Activated T-helper 1 cell treated with Interleukin-2 at 50 U/mL for 16 hours (primary cell): ENCODE measurements at places on chromosomes 1 and 21.

DNA sequence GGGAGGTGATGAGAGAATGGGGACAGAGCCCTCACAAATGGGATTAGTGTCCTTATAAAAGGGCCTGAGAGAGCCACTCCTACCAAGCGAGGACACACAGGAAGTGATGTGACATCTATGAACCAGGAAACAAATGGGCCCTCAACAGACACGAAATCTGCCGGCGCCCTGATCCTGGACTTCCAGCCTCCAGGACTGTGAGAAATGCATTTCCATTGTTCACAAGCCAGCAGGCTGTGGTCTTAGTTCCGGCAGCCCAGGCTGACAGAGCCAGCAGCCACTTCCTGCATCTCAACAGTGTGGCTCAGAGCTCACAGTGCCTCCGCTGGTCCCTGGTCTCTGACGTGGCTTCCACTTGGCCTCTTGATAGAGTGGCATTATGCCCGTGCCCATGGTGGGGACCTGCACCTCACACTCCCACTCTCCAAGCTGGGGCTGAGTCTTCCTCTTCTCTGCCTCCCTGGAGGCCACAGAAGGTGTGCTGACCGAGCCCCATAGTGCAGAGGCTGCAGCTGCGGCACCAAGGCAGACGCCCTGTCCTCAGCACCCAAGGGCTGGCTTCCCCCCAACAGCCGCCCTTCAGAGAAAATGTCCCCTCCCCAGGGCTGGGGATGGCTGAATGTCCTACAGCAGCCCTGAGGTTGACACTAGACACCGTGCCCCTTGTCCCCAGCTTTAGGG, 44.9 kb downstream of the ACOT7 start:
- peak; percentile 46 for DNase-seq

DNA sequence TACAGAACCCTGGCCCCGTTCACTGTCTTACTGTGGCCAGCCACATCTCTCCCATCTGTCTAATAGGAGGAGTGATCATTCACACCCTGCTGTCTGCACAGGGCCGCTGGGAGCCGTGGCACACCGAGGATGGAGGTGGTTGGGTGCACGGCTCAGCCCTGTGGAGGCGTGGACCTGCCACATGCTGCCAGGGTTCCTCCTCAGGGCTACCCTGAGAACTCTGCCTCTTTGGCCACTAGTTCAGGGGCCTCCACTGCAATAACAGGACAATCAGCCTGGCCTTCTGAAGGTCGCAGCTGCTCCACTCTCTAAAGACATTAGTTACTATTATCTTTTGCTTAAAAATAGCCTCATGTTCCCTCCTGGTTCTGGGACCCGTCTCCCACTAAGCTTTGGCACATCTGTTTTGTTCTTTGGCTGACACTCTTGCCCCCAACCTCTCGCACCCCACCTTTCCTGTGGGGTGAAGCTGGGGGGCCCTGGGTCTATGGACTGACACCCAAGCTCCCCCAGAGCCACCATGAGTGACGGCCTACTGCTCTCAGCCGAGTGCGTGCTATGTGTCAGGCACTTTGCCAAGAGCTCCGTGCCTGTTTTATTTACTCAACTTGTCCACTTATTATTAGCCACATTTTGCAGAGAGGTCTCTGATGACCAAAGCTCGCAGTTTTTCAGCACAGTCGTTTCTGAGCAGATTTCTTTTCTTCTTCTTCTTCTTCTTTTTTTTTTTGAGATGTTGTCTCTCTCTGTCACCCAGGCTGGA, 66.3 kb downstream of the ARHGEF10L start:
- no peak for DNase-seq

GRCh38 chr1:20107351-20107750, 12.0 kb downstream of the PLA2G2D start:
- no peak for DNase-seq

- DNase-seq = no peak
Measured at GRCh38 chr1:58248791-58249190, 297.7 kb downstream of the OMA1 start.

GRCh38 chr1:175127565-175127964, 59.9 kb downstream of the TNN start:
- DNase-seq = no peak

- DNase-seq = no peak
Measured at GRCh38 chr1:235073968-235074522, 54.6 kb downstream of the TOMM20 start.

DNA sequence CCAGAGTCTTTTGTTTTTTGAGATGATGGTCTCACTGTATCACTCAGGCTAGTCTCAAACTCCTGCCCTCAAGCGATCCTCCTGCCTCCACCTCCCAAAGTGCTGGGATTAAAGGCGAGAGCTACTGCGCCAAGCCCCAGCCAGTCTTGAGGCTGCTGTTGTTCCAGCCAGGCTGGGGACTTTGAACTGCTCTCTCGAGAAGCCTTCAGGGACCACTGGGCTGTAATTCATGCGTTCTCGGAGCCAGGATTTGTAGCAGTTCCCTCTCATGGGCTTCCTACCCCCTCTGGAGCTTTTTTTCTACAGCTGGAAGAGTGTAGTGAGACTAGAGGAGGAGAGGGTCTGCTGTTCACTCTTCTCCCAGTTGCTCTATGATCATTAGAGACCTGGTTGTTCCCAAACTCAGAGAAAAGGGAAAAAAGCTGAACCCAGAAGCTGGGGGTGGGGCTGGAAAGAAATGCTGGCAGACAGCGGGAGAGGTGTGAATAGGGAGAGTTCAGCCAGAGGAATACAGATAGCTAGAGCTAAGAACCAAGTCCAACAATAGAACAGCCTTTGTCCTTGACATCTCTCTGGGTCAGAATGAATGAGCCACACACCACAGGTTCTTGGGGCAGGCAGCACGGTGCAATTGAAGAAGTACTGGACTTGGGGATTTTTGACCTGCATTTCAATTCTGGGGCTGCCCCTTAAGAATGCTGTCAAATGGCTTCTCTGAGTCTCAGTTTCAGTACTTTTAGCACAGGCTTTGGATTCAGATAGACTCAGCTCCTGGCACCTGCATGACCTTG, 13.2 kb upstream of the SLC41A1 start:
- DNase-seq = no peak

DNA sequence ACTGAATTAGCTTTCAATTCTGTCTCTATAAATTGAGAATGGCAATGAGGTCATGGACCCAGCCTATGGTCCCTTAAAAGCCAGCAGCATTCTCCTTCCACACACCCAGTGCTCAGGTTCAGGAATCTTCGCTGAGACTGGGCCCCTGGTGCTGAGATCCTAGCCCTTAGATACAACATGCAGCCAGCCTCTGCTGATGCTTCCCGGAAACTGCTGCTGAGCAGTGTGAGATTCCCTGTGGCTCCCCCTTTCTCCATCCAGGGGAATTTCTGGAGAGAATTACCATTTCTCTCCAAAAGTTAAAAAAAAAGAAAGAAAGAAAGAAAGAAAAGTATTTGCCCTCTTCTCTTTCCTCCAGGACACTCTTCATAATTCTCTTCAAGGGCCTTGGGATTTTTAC, 31.7 kb upstream of the RALGPS2 start:
- DNase-seq = no peak

DNA sequence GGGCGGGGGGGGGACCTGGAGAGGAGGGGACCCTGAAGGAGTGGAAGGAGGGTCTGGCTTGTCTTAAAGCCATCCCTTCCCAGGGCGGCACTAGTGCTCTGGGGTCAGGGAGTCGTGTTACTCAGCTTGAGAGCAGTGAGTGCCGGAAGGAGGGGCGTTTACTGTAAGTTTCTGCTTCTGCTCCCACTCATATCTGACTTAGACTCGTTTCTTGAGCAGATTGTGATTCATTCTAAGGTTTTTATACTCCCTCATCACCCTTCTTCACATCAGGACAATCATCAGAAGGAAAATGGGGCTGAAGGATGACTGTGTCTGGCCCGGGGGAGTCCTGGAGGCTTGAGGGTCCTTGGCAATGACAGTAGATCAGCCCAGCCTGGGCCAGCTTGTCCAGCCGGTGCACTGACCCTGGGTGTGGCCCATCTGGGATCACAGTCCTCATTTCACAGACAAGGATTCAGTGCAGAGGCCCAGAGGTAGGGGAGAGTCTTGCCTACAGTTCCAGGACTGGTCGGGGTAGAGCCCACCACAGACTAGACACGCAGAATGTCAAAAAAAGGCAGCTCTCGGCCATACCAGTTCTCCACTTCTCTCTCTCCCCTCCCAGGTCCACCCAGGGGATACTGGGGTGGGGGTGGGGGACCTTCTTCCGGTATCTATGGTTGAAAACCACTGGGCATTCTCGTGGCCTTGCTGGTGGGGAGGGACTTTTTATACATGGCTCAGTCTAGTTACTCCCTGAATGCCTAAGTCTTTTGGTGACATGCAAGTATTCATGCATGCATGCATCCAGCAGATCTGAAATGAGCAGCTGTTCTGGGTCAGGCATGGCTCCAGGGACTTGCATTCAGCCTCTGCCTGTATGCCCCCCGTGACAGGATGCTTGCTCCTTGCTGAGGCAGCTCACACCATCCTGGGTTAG, 5.1 kb downstream of the TNFRSF8 start:
- DNase-seq = no peak

GRCh38 chr1:117093870-117094621, 27.5 kb downstream of the TRIM45 start:
- DNase-seq = no peak

DNA sequence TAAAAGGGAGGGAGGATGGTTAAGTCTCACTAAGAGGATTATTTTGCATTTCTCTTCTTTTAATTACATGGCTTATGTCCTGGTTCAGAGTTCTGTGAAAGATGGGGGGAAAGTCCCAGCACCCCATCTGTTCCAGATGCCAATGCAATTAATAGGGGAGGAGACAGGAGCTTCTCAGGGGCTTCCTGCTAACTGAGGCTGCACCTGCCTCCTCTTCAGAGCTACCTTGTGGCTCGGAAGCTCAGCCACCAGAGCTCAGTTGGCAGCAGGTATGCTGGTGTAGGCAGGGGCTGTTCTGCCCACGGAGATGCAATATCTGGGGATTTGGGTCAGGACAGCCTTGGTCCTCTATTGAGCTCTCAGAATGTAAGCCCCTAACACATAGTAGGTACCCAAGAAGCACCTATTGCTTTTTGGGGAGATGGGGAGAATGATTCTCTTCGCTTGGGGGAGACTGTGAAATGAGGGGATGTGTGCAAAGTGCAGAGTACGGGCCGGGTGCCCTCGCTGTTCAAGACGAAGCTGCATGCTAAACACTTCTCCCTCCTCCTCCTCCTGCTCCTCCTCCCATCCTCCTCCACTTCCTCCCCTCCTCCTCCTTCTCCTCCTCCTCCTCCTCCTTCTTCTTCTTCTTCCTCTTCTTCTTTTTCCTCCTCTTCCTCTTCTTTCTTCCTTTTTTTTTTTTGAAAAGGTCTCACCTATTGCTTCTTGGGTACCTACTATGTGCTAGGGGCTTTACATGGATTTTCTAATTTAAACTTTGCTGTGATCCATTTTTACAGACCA, 279.0 kb downstream of the PTPRU start:
- no peak for DNase-seq

GRCh38 chr1:203239081-203239480, 9.6 kb upstream of the CHIT1 start:
- DNase-seq = no peak

- no peak for DNase-seq
Measured at GRCh38 chr1:24893431-24893830, 36.6 kb downstream of the RUNX3 start.

DNA sequence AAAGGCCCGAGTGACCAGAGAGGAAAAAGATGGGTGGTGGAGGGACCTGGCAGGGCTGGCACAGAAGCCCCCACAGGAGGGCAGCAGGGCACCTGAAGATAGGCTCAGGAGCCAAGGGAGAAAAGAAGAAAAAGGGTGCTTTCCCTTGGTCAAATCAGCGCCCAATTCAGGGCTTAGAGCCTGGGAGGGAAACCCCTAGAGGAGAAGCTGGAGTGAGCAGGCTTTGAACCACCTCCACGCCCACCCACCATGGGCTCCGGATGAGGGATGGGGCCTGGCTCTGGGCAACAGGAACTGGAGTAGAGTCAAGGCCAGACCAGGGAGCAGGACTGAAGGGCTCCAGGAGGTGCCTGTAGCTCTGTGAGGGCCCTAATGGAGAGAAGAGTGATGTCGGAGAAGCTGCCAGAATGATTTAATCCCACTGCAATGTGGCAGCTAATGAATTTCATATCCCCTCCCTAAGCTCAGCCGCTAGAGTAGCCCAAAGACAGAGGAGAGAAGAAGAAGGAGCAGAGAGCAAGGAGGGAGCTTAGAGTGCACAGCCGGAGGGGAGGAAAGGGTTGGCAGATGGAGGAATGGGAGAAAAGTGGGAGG, 12.0 kb upstream of the PRELP start:
- no peak for DNase-seq

- DNase-seq = no peak
Measured at GRCh38 chr1:217149791-217150190, 426.6 kb upstream of the ESRRG start.

DNA sequence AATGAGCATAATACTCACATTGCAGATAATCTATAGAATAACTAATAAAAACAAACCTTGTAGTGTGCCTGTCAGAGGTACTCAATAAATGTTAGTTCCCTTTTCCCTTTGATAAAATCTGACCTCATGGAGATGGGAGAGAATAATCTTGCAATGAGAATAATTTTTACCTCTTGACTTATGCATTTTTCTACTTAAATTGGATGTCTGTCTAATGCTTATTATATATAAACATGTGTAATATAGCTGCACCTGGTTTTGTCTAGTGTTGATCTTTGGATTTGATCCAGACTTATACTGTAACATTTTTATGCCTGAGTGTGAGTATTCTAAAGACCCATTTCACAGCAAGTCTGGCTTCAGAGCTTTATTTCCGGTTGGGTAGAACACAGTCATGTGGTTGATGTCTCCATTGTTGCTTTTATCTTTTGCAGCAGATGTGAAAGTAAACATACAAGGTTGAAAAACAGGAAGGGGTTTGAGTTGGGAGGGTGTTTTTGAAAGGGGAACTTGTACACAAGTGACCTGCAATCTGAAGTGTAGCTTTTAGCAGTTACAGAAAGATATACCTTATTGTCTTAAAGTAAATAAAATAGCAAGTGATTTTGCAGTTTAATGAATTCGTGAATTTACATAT, 12.4 kb downstream of the EPB41 start:
- DNase-seq = no peak

DNA sequence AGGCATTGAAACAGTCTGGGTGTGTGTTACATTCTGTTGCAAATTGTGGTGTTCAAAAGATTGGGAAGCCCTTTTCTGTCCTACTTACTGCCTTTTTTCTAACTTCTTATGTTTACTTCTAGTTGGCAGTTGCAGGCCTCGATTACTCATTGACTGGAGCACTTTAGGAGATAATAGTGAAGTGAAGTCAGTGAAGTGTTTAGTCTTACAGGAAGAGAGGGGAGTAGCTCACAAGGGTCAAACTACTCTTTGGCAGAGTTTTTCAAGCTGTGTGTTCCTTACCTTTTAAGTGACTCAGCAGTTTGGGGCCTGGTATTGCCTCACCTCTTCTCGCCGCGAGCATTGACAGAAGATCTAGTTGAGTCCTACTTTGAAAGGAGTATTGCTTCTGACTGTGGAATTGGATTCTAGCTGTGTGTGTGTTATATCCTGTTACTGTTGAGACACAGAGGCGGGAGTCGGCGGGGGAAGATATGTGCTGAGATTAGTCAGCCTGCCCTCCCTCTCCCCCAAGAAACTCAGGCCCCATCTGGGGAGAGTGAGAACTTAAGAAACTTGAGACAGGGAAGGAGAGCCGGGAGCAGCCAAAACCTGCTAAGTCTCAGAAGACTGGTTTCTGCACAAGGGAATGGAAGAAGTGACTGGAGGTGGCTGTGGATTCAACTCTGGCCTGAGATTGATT, 19.3 kb downstream of the AHCYL1 start:
- DNase-seq = no peak

- no peak for DNase-seq
Measured at GRCh38 chr1:234869182-234870019, 259.2 kb downstream of the TOMM20 start.

GRCh38 chr1:38424677-38425076, 378.1 kb upstream of the POU3F1 start:
- no peak for DNase-seq

GRCh38 chr1:5643360-5644107, 348.7 kb downstream of the NPHP4 start:
- no peak for DNase-seq
